ENCODE measurements at places on chromosomes 6 and 20.

- DNase-seq, result no peak
Measured at GRCh38 chr6:148443798-148444560, 101.3 kb downstream of the SASH1 start.

GRCh38 chr20:56722042-56722441, 92.9 kb downstream of the TFAP2C start:
- no peak for DNase-seq

- DNase-seq, result no peak
Measured at GRCh38 chr6:1263039-1263849, 48.7 kb upstream of the FOXQ1 start.

- DNase-seq, result no peak
Measured at GRCh38 chr20:37796121-37796520, 102.3 kb downstream of the CTNNBL1 start.

- no peak for DNase-seq
Measured at GRCh38 chr6:79665725-79666551, 34.8 kb downstream of the SH3BGRL2 start.

GRCh38 chr6:110681543-110682459, 133.5 kb downstream of the CDK19 start:
- DNase-seq, result no peak

DNA sequence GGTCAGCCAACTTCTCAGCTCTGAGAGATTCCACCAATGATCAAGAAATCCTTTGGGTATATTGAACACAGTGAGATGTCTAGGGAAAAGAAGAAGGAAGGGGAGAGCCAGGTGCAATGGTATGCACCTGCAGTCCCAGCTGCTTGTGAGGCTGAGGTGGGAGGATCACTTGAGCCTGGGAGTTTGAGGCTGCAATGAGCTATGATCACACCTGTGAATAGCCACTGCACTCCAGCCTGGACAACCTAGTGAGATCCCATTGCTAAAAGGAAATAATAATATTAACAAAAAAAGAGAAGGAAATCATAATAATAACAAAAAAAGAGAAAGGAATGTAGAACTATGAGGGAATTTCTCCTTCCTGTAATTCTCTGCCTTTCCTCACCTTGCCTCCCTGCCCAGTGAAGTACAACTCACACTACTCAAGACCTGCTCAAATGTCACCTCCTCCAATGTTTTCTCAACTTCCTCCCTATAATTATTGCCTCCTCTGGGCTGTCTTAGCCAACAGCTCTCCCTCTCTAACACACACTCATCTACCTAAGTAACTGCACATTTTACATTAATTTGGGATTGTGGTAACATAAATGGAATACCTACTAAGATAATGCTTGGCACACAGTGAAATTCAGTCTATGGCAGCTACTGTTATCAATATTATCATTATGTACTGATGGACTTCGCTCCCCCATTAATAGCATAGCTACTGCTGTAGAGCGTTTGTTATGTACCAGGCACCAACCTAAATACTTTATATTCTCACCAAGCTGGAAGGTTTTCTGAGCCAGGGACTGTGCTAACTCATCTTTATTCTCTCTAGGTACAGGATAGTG, 103.6 kb downstream of the KIF13A start:
- no peak for DNase-seq

GRCh38 chr6:119628691-119629594, 279.4 kb upstream of the MAN1A1 start:
- DNase-seq, result no peak

DNA sequence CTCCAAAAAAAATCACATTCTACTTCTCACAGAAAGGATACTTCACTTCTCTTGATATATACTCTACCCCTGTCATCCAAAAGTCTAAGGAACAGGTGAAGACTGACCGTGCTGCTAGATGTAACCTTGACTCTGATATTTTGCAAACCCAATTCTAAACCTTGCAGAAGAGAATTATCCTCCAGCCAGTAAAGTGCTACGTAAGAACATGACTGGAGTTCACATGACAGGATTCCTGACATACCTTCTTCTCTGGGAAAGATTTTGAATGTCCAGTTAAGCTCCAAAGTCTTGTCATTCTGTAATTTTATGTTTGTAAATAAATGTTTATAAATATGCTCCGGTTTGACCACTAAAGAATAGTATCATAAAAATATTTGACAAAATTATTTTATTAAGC, 35.8 kb downstream of the BTBD9 start:
- DNase-seq, result peak; percentile 34

- DNase-seq, result no peak
Measured at GRCh38 chr6:150880336-150880735, 14.8 kb downstream of the MTHFD1L start.

DNA sequence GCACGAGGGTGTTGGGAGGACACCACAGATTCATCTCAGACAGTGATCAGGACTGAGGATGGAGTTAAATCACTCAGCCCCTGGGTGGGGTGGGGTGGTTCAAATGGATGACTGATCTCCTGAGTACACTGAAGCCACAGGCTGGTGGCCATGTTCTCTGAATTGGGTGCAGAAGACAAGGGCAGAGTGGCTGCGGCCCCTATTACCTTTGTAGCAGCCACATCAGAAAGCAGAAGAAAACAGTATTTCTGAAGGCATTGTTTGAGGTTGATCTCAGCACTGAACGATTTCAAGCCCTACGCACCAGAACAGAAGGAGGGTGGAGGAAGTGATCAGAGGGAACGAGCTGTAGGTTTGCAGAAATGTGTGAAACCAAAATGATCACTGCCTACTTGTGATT, 71.6 kb downstream of the SH3BGRL2 start:
- DNase-seq, result no peak

DNA sequence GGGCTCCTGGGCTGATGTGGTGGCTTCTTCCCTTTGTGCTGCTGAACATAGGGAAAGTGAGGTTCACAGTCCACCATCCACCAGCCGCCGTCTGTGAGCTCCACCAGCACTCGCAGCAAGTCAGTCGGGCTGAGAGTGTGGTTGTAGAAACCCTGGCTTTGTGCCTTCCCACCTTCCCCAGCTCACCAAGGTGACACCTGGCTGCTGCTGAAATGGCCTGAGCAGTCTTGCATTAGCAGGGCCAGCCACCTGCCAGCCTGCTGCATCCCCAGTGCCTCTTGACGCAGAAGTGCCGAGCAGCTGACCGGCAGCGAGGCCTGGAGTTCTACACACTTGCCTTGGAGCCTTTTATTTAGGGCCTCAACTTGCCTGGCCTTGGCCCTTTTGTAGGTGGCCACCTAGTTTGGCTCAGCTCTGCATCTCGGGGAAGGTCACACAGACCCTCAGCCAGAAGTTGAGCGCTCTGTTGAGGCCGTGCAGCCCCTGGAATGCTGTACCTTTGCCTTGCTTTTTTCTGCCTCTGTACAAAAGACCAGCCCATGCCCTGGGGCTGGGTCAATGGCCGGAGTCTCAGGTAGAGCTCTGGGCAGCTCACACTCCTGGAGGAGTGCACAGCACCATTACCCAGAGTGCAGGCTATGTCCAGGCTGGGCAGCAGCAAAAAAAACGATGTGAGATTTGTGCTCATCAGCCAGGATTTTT, 76.5 kb downstream of the PTPN1 start:
- no peak for DNase-seq

DNA sequence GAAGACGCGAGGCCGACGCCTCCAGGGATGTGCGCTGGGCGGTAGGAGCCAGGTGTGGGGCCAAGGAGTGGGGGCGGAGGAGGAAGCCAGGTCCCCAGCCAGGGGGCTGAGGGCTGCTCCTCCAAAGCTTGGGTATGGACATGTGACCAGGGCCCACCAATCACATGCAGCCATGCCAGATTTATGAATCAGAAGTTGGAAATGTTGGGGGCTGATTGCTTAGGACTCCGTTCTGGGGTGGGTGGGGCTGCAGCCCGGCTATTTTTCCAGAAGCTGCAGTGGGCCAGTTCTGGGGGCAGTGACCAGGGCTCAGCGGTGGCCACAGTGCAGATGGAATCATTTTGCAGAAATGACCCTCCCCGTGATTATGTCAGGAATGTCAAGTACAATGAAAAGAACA, 96.0 kb downstream of the CEBPB start:
- no peak for DNase-seq

- no peak for DNase-seq
Measured at GRCh38 chr20:43567477-43567876, 8.7 kb downstream of the SGK2 start.

DNA sequence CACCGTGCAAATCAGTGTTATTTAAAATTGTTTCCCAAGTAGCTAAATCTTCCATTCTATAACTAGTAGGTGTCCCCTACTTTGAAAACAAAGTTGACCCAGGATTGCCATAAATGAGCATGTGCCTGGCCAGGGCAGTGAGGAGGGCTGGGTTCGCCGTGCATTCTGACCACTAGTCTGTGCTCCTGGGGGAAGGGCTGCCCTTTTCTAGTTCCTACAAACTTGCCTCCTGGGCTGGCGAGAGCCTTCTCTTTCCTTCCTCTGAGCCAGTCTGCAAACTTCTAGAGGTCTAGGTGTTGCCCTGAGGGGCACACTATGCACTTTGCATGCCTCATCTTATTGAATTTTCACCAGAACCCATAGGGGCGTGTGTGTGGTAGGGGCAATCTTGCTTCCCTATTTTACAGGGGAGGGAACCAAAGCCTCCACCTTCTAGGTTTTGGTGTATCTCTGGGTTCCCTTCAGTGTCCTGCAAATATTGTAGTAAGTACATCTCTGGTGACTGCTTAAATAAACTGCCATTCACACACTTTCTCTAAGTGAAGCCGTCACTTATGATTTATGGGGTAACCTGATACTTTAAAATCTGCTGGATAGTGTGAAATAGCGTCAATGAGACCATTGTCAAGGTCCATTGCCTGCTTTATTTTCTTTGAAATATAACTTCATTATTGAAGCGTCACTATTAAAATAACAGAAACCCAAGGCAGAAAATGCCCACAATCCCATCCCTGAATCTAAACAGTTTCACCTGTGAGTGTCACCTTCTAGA, 42.2 kb downstream of the CDH26 start:
- no peak for DNase-seq

- DNase-seq, result no peak
Measured at GRCh38 chr6:135183002-135183531, 2.0 kb downstream of the MYB start.

Measured in T47D (cell line).